C1 segment of cervical spinal cord (tissue), 14 donors: ENCODE measurements at places on chromosomes 1 and 21.

DNA sequence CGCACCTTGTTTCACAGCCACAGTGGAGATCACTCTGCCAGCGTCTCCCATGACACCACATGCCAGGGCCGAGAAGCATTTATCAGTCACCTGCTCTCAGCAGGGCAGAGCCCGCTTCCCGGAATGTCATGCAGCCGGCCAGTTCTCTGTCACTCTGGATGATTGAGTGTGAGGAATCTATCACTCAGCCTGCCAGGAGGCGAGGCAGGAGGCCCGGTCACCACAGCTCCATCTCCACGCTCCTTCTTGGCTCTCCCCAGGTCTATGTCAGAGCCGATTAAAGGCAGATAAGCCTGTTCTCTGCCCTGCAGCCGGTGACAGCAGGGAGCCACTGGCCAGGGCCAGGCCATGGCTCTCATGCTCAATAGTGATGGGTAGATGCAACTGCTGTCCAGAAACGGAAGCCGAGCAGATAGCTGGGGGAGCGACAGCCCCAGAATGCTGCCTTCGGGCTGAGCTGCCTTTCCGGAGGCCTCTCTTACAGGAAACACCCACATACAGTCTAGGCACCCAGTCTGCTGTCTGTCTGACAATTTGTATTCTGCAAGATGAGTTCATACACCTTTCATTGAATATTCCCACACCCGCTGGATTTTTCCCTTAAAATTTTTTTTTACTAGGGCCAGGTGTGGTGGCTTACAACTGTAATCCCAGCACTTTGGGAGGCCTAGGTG lies 64.1 kb downstream of the ACTL8 start:
- DNase-seq = no peak

DNA sequence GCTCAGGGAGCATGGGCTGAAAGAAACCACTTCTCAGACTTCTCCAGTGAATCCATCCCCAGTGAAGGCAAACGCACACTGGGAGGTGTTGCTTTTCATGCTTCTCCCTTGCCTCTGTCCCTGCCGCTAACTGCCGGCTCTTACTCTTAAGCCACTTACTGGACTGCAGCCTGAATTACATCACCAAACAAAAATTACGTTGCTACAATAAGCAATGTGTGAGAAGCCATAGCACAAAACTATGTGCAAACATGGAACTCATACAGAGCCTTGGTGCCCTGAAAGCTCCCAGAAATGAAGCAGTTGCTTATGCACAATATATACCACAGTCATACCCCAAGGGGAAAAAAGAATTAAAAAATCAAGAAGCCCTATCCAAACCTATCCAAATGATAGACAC lies 375.2 kb downstream of the KCNH1 start:
- DNase-seq = no peak

GRCh38 chr1:244830639-244831038 lies 4.8 kb upstream of the COX20 start:
- no peak for DNase-seq

DNA sequence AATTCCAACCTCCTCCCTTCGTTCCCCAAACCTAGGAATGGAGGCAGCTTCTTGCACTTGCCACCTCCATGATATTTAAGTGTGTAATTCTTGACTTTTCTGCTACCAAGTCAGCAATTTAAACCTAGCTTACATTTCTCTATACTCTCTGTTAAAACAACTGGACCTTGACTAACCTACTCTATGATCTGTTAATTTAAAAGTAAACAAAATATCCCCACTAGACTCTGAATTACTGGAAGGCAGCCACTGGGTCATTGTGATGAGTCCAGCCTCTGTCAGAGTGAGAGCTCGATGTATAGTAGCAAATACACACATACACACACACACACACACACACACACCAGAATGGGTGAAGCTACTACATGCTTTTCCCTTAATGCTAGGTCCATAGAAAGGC lies 40.0 kb upstream of the DHCR24 start:
- no peak for DNase-seq

GRCh38 chr1:82731216-82731615 lies 930.5 kb downstream of the ADGRL2 start:
- DNase-seq = no peak

DNA sequence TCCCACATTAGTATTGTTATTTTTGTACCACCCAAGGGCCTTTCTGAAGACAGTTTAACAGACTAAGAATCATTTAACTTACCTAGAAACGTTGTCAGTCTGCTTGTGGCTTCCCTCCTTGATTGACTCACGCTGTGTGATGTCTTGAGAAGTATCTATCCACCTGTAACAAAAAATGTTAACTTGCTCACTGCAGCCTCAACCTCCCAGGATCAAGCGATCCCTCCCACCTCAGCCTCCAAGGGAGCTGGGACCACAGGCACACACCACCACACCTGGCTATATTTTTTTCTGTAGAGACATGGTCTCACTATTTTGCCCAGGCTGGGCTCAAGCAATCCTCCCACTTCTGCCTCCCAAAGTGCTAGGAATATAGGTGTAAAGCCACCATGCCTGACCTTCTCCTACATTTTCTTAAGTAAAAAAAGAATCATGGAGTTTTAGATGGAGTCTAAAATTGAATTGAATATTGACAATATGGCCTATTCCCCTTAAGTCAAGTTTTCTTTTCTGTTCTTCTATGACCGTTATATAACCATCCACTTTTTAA lies 15.6 kb downstream of the SFPQ start:
- no peak for DNase-seq

GRCh38 chr1:64901663-64902062 lies 64.7 kb downstream of the JAK1 start:
- no peak for DNase-seq

DNA sequence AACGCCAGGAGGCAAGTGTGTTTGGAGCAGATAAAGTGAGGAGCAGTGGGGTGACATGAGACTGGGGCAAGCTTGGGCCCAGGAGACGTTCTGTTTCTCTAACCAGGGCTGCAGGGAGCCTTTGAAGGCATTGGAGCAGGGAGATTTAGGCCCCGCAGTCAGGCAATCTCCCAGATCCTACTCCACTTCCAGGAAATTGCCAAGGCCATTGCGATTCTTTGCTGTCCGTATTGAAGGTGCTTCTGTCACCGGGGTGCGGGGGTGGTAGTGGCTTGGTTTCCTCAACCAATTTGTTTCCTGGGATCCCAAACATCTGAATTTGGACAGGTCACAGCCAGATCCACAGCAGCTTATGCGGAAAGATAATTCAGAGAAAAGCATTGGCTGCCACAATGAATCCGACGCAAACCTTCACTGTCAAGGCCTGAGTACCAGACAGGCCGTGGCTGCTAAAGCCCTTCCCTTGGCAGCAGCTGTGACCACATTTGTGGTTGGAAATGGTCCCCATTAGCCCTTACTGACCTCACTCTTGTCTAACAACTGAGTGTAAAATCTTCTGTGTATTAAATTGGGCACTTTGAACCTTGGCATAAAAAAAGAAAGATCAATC lies 385.6 kb downstream of the PTPRU start:
- DNase-seq = no peak

DNA sequence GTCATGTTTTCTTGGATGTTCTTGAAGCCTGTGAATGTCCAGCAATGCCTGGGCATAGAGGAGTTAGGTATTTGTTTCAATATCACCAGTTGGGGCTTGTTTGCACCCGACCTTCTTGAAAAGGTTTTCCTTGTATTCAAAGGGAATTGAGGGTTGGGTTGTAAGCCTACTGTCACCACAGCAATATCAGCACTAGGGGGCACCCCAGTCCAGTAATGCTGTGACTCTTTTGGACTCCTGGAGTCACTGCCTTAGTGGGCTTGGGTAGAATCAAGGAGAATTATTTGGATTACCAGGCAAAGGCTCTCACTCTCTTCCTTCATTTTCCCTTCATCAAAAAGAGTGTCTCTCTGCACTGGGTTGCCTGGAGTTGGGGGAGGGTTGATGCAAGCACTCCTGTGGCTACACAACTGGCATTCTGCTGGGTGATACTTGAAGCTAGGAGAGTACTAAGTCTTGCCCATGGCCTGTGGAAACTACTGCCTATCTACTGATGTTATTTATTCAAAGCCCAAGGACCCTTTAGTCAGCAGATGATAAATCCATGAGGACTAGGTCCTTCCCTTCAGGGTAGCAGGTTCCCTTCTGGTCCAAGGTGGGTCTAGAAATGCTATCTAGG lies 34.5 kb downstream of the OR10R2 start:
- DNase-seq = no peak

- DNase-seq = no peak
These were observed 54.9 kb downstream of the NRIP1 start for GRCh38 chr21:15009837-15010363.

GRCh38 chr1:159492575-159493323 lies 43.1 kb downstream of the OR10J5 start:
- no peak for DNase-seq

DNA sequence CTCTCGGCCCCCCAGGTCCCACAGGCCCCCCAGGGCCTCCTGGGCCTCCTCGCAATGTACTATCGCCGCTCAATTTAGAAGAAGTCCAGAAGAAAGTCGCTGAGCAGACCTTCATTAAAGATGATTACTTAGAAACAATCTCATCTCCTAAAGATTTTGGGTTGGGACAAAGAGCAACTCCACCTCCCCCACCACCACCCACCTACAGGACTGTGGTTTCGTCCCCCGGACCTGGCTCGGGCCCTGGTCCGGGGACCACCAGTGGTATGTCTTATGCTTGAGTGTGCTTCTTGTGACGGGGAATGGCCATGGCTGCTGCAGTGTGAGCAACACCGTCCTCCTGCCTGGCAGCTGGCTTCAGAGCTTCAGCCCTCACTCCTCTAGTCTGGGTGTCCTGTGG lies 70.2 kb upstream of the DYNLT5 start:
- no peak for DNase-seq

DNA sequence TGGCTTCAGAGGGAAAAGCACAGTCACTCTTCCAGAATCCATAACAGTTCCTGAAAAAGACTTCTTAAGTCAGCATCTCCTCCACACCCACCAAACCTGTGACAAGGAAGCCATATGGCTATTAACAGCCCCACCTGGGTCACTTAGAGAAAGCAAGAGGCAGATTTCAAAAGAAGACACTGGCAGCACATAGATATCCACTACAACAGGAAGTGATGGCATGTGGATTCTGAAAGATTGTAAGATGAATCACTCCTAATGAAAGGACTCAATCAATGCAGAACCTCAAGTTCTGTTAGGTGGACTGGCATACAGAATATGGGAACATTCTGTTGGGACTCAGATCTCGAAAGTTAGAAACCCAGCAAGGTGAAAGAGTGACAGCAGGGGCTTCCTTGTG lies 365.9 kb downstream of the TGFB2 start:
- no peak for DNase-seq

GRCh38 chr1:29563571-29563970 lies 327.2 kb downstream of the PTPRU start:
- no peak for DNase-seq

DNA sequence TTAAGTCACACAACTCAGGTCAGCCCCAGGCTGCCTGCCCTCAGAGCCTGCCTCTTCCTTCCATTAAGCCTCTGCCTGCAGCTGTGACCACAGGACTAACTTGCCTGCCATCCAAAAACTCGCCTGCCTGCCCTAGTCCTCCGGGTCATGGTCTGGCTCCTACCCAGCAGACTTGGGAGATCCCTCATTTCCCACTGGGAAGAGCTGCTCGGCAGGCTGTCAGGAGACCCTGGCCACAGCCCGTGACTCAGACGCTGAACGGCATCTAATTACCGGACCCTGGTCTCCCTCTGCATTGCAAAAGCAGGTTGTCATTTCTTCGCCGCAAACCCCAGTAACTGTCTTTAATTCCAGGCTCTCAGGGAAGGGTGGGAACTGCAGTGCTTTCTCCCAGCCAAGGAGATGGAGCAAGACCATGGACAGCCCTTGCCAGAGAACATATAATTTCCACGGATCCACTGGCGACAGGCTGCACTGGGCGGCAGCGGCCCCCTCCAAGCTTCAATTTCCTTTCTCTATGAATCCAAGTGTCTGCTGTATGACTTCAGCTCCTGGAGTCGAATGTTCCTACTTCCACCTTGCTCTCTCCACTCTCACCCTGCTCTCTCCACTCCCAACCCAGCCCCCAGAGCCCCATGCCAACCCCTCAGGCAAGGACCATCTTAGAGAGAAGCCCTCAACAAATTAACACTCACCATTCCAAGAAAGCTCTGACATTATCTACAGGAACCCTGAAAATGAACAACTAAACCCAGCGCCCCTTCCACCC lies 20.4 kb downstream of the OLFML2B start:
- DNase-seq = no peak

DNA sequence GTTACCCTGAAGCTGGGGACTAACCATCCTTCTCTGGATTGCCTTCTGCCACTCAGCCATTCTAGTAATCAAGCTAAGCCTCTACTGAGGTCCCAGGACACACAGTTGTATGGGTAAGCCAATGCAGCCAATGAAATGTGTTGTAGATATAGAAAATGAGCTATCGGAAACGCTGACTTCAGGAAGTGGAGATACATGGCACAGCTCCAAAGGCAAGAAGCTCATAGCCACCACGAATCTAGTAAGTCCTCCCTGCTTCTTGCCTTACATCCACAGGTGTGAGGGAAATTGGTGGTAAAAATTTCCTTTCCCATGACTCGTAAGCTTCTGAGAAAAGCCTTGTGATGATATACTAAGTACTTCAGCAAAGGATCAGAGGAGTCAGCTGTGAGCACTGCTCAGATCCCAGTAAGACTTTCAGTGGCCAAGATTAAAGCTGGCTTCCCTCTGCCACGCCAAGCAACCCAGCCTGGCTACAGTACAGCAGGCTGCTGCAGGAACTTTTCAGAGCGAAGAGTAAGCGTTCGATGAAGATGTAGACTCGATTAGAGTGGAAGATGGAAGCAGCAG lies 117.7 kb downstream of the SIM2 start:
- DNase-seq = no peak

DNA sequence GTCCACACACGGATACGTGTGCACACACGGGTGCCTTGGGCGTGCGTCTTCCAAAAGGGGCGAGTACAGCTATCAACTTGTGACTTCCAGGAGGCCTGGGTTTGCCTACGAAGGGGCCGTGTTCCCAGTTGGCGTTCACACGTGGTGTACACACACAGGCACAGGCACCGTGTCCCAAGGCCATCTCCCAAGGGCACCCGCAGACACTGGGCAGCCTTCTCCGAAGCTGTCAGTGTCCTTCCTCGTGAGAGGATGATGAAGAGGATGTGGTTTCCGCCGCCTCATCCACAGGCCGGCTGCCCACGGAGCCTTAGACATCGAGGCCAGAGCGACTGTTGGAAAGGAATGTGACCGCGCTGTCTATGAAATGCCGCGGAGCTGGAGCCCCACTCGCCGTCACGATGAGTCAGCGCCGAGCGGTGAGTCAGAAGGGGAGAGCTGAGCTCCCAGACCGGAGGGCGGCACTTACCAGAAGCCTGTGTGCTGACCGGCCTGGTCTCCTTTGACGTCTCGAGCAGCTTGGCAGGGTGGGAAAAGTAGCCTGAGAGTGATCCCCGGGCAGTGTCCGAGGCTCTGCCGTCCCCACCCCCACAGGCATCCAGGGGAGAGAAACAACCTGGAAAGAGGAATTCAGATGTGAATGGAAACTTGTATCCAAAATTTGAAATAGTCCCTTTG lies 141.4 kb upstream of the ARHGEF16 start:
- peak; percentile 29 for DNase-seq
